ENCODE measurements at places on chromosomes 1 and 21.
A peak's percentile ranks its signal among the peaks of the same experiment; 100 is the strongest.

DNA sequence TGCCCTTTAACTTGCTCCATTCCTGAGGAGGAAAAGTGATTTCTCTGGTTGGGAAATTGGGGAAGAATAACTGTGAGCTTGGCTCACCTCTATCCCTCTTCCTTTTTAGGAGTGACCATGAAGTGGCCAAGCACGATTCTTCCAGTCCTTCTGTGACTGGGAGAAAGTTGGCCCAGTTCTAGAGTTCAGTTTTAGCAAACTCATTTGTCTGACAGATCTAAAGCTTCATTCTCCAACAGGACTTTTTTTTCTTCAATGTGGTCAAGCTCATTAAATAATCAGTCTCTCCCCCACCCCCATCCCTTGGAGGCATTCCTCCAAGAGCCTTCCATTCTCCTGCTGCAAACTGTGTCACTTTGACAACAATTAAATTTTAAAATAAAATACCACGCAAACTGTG lies 6.4 kb upstream of the AGL start:
- DNase-seq, result no peak

DNA sequence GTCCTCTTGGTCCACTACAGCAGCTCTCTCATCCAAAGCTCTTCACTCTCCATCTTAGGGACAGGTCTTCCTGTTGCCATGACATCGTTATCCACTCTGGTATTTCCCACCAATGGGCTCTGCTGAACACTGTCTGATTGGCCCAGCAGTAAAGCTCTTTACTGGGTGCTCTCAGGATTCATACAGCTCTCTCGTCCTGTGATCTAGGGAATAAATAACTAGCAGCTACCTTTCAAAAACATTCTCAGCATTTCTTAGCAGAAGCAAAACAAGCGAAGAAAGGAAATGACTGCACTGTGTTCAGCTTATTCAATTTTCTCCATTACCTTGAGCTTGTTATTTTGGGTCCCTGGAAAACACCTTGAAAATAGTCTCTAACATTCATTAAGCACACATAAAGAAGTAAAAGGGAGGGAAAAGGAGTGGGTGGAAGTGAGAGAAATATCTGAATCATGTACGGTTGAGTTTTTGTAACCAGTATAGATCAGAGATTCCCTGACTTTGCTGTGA lies 163.4 kb upstream of the SGIP1 start:
- no peak for DNase-seq

GRCh38 chr21:39124681-39125251 lies 58.5 kb downstream of the PSMG1 start:
- no peak for DNase-seq

- peak; percentile 42 for DNase-seq
Measured at GRCh38 chr1:64898107-64898861, 68.1 kb downstream of the JAK1 start.

GRCh38 chr1:43564551-43565348 lies 34.1 kb downstream of the PTPRF start:
- DNase-seq, result no peak

- no peak for DNase-seq
Measured at GRCh38 chr1:18489417-18490143, 8.8 kb downstream of the KLHDC7A start.

- no peak for DNase-seq
Measured at GRCh38 chr1:100736324-100736723, 16.8 kb downstream of the VCAM1 start.

DNA sequence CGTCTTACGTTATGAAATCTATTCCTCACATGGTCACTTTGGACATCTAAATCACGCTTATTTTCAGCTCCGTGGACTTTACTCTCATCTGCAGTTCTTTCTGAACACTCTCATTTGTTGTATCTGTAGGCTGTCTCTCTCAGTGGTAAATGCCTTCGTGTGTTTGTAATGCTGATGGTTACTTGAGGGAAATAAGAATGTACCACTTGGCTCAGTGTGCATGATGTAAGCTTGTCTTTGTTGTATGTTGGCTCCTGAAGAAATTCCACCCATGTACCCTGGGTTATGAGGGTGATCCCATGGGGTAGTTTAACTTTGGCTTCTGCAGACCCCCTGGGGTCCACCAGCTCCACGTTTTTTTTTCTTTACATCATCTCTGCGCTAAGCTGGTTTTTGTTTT lies 378.4 kb downstream of the SETD4 start:
- no peak for DNase-seq

DNA sequence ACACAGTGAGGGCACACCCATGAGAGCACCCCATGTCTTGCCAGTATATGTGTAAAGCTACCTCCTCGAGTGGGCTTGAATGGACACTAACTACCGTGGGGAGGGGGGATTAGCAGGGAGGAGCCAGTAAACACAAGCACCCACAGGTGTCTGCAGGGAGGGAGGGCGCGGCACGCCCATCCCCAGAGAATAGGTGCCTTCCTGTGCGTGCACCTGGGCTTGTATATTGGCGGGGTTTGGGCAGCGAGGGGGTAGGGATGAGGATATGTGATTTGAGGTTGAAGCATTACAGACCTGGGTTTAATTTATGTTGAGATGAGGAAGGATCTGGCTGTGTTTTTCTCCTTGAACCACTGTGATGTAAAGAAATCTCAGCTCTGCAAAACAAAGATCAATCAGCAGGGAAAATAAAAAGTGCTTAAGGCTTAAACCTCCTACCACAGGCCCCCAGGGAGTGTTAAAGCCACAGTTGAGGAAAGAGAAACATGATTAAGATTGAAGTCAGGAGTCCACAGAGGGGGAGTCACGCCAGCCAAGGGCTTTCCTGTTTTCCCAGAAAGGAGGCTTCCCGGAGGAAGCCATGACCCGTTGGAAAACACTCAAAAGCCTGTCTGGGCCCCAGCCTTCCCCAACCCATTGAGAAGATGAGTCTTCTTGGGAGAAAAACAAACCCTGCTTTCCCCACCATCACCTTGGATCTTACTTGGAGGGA lies 80.0 kb downstream of the CAMK2N1 start:
- no peak for DNase-seq

- DNase-seq, result no peak
Measured at GRCh38 chr1:204075139-204075521, 2.2 kb downstream of the SOX13 start.

GRCh38 chr1:201050515-201051277 lies 27.2 kb upstream of the KIF21B start:
- no peak for DNase-seq

- no peak for DNase-seq
Measured at GRCh38 chr1:1112237-1112985, 3.5 kb downstream of the C1orf159 start.

GRCh38 chr1:230407351-230407750 lies 18.8 kb downstream of the PGBD5 start:
- no peak for DNase-seq

DNA sequence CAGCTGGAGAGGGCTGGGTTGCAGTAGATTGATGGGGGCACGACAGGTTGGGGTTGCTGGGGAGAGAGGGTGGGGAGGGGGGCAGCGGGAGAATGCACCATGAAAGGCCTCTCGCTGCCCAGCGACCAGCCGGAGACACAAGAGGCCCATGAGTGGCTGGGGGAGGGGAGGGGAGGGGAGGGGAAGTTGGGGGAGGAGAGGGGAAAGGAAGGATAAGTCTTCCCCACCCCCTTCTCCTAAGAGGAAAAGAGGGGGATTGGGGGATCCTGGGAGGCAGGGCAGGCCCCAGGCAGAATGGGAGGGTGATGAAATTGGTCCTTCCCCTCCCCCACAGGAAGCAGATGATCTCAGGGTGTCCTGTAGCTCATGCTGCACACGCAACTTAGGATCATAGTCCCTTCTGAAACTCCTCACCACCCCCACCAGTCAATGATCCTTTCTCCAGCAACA lies 45.7 kb downstream of the PAX7 start:
- no peak for DNase-seq

- no peak for DNase-seq
Measured at GRCh38 chr1:227788271-227789083, 27.0 kb upstream of the PRSS38 start.

GRCh38 chr1:109905491-109905890 lies 5.2 kb upstream of the CSF1 start:
- no peak for DNase-seq

- DNase-seq, result no peak
Measured at GRCh38 chr21:31358158-31358557, 14.1 kb upstream of the TIAM1 start.

DNA sequence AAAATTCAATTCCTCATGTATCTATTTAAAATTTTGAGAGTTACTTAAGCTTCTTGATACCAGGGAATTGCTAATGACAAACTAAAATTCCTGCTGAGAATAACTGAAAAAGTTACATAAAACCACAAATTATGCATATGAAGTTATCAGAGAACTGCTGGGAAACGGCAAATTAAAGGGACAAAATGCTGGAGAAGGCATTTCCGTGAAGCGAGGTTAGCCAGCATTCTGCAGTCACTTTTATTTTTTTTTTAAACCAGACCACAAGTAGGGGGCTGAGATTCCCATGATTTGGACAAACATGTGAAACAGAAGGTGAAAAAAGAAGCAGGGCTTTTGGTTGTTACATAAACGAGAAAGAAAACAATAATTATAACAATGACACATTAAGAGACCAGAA lies 737.6 kb upstream of the CHRM3 start:
- no peak for DNase-seq

GRCh38 chr1:3441410-3441847 lies 13.0 kb upstream of the ARHGEF16 start:
- DNase-seq, result no peak

- DNase-seq, result peak; percentile 5
Measured at GRCh38 chr21:46097336-46098293, at the start of gene COL6A2. Gene COL6A2 (plus strand): TSS chr21:46098112.

GRCh38 chr1:27505420-27505680 lies 15.4 kb upstream of the WASF2 start:
- DNase-seq, result no peak

DNA sequence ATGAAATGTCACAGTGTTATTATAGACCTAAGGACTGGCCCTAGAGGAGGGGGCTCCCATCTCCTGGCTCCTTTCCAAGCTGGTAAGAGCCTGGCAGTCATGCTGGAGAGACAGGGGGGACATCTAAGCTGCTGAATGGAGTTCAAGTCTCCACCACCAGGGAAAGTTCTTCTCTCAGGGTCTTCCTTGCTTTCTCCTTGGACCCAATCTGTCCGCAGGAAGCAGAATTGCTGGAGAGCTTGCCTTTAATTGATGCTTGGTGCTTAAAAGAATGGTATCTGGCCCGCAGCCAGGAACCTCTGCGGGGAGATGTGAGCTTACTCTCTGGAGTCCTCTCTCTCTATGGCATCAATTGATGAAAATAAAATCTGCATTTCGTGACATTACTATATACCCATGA lies 25.1 kb downstream of the IRF2BP2 start:
- no peak for DNase-seq

DNA sequence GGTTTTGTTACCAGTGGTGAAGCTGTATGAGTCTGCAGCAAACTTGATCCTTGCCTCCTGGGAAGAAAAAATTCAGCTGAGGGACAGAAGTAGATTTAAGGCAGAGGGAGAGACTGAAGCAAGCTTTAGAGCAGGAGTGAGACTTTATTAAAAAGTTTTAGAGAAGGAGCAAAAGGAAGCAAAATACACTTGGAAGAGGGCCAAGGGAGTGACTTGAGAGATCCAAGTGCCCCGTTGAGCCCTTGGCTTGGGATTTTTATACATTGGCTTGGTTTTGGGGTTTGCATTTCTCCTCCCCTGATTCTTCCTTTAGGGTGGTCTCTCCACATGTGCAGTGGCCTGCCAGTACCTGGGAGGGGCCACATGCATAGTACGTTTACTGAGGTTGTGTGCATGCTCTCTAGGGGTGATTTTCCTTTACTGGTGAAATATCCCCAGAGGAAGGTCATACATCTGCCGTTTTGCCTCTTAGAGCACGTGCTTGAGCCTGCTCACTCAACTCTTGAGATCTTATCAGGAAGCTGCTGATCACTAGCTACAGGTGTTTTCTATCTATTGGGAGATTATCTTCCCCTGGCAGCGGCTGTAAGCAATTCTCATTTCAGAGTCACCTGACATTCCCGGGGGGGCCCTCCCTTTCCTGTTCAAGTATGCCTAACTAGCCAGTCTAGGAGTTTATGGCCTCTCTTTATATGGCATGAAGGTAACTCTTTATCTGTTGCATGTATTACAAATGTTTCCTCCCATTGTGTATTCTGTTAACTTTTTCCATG lies 20.3 kb downstream of the FASLG start:
- no peak for DNase-seq

DNA sequence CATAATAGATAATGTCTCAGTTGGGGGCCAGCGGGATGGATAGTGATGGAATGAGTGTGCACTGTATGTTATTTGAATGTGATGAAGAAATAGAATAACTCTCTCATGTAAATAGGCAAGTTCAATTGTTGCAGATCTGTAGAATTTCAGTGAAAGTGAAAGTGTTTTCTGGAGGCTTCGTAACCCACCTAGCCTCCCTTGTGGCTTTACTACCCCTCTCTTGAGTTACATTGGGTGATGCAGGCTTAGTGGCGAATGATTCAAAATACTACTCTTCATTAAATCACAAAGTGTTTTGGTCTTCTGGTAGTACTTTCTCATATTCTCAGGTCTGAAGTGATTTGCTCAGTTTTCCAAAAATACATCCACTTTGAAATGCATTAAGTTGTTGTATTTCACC lies 411.9 kb downstream of the ZP4 start:
- DNase-seq, result no peak

DNA sequence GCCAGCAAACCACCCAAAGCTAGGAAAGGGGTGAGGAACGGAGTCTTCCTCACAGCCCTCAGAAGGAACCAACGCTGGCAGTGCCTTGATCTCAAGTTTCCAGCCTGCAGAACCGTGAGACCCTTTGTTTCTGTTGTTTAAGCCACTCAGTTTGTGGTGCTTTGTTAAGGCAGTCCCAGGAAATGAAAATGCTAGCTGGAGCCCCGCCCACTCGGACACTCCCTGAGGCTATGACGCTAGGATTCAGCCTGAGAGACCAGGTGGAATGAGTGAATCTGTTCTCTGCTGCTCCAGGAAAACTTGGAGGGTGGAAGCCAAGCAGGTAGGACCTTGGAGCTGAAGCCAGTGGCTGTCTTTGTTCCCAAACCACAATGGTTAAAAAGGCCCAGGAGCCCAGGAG lies 196.5 kb upstream of the POU3F1 start:
- DNase-seq, result no peak

DNA sequence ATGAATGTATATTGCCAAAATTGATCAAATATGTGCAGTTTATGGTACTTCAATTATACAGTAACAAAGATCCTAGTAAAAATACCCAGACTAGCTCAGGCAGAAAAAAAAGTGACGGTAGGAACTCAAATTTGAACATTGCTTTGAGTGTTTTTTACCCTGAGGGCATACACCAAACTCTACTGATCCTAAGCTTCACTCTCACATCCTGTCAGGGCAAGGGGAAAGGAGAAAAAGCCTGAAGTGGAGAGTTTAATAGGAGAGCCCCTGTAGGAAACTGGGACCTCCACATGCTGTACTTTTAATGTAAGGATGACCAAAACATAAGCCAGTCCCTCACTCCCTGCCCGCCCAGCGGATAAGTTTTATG lies 59.8 kb upstream of the GNG12 start:
- DNase-seq, result no peak

GRCh38 chr1:54475946-54476516 lies 69.8 kb upstream of the SSBP3 start:
- DNase-seq, result peak; percentile 54

DNA sequence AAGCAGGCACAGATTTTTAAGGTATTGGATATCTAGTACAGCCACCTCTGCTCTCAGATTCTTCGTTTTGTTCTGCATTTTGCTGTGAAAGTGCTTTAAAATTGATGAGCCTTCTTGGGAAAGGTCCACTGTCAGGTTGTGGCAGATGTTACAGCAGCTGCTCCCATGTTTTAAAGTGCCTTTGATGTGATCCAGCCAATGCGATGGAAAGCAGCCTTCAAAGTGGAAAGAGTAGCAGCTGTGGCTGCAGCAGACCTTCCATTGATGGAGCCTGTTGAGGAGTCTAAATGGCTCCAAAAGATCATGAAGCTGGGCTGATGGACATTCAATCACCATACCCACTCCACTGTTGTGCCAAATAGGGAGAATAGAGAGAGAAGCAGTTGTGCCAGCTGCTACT lies 816.9 kb downstream of the PLA2G4A start:
- no peak for DNase-seq

All from cerebellar cortex (tissue), 1 donor.